ENCODE measurements at places on chromosomes 5 and 9.

DNA sequence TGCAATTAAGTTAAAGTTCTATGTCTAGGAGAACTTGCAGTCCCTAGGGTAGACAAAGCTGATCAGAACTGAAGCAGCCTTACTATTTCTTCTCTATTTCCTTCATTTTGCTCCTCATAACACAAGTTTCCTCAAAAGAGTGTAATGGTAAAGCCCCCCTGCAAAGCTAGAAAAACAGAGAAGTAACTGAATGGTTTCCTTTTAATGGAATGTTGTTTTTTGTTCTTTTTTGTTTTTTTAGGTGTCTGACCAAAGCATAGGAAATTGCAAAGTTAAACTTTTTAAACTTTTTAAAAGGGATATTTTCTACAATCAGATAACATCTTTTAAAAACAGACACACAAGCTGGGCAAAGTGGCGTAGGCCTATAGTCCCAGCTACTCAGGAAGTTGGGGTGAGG, 145.7 kb downstream of the TLE1 start:
- DNase-seq: peak; percentile 10

- DNase-seq: peak; percentile 82
Observed at GRCh38 chr5:181188700-181189362, 16.2 kb downstream of the TRIM7 start.

DNA sequence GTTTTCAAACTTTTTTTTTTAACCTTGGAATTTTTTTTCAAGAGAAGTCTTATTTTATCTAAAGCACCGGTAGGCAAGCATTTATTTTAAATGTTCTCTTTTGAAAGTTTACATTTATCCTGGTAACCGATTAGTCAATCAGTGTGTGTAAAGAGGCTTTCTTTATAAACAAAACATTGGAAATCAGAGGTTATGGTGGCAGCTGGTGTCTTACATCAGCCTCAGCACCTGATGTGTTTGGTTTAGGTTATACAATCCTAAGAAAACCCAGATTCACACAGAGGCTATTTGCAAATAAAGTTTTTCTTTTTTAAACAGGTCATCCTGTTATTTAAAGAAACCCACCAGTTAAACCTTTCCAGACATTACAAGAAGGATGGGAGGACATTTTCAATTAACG, 173.3 kb upstream of the GDNF start:
- no peak for DNase-seq

DNA sequence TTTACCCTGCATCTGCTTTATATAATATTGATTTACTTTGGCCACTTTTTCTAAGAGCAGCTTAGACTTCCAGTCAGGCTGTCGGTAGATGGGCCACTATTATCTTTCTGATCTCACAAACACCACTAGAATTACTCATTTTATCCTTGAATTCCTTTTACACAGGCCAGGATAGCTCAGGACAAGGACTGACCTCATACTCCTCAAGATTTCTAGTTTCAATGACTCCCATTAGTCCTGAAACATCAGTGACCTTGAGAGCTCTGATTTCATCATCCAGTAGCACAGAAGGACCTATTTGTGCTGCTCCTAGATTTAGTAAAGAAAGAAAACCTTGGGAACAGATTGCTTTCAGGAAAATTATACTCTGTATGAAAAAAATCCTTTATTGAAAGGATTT, 727.9 kb upstream of the PTPRD start:
- DNase-seq: no peak

DNA sequence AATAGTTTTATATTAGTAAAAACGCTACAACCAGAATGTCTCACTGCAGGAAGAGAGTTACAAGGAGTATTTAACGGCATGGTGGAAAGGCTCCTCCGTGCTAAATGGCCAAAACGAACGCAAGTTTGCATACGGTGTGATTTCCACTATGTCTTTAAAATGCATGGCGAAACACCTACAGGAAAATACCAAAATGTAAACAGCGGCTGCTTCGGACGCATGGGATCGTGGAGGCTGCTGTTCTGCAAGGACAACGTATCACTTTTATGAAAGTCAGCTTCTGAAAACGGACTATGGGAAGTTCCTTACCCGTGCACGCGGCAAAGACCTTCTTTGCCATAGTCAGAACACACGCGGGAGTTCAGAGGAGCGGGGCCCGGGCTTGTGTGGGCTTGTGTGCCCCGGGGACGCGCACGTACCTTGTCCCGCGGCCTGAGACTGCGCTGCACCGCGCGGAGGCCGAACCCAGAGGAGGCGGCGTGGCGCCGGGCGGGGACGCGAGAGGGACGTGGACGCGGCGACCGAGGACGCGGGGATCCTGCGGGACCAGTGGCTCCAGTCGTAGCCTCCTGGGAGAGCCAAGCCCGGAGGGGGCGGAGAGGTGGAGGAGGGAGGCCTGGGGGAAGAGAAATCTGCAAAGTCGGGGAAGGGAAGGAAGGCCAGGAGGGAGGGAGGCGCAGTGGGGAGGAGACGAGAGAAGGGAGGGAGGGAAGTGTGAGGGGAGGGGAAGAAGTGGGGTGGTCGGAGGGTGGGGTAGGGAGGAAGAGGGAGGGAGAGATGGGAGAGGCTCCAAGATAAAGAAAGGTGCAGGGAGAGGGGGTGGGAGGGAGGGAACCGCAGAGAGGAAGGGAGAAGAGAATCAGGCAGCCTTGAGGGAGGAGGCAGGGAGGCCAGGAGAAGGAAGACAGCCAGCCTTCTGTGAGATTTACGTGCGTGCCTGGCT, at the start of gene CMBL:
TSS of gene CMBL (minus strand) at position 697 of the 943 bp plus-strand sequence. CDS start 17,140 bp downstream, outside the sequence.
- peak; percentile 51 for DNase-seq

GRCh38 chr5:39115644-39116343, 41.6 kb upstream of the RICTOR start:
- DNase-seq: no peak

GRCh38 chr9:137892424-137893191, 15.0 kb downstream of the CACNA1B start:
- no peak for DNase-seq

DNA sequence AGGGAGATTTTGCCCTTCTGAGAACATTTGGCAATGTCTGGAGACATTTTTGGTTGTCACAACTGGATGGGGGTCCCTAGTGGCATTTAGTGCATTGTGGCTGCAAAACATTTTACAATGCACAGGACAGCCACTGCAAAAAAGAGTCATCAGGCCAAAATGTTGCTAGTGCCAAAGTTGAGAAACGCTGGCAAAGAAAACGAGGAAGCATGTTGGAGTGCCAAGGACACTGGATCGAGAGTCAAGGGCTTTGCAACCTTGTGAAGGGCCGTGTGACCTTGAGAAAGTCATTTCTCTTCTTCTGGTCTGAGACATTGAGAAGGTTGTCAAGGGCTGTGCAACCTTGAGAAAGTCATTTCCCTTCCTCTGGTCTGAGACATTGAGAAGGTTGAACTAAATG, 45.7 kb upstream of the FRRS1L start:
- DNase-seq: no peak

DNA sequence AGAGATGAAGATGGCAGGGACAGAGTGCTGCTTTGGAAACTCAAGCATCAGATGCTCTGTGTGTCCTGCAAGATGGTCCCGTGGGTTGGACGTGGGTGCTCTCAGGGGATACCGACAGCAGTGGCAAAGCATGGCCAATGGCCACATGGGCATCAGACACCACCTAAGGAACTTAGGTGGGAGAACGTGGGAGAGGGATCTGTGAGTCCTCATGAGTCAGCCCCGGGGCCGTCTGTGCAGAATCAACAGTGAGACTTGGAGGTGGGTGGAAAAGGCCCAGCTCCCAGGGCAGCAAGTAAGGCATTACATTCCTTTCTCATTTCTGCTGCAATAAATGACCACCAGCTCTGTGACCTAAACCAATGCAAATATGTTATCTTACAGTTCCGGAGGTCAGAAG, 77.0 kb downstream of the RAD23B start:
- no peak for DNase-seq

GRCh38 chr9:89808756-89809181, 204.0 kb downstream of the GADD45G start:
- DNase-seq: no peak

DNA sequence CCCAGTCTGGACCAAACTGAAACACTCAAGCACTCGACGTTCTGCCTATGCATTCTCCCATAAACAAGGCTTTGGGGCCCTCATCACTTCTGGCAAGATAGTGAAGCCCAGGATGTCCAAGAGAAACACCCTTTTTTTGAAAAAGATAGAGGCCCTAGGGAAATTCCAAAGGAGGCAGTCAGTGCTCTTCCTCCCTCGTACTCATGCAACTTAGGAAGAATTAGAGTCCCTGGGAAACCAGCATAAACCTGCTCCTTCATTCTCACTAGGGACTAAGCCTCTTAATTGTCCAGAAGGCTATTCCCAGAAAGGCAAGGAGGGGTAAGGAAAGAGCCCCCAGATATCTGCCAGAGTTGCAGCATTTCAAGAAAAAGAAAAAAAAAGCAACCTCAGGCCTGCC, 7.8 kb upstream of the RUSC2 start:
- peak; percentile 52 for DNase-seq

DNA sequence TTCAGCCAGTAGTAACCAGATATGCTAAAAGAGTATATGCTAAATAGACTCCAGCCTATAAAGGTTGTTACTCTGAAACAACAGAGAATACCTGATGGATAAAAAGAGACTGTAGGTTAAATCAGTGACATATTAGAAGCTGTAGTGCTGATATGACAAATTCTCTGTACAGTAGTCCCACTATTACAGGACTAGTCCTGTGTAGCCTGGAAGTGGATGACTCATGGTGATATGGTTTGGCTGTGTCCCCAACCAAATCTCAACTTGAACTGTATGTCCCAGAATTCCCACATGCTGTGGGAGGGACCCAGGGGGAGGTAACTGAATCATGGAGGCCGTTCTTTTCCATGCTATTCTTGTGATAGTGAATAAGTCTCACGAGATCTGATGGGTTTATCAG, 276.2 kb upstream of the POU5F2 start:
- peak; percentile 37 for DNase-seq

DNA sequence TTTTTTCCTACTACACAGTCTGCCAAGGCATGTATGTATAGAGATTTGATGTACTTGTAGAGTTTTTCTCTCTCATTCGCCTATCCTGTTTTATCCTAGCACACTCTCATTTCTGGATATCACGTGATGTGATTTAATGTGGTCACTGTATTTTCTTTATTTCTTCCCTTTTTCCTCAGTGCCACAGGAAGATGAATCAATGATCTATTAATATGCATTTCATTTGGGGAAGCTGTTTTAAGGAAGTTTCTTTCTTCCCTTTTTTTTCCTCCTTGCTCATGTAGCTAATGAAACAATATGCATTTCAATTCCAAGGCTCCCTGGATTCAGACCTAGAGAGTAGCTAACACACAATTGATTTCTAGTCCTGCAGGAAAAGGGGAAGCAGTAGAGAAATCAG, 506.3 kb upstream of the WWC1 start:
- DNase-seq: no peak

DNA sequence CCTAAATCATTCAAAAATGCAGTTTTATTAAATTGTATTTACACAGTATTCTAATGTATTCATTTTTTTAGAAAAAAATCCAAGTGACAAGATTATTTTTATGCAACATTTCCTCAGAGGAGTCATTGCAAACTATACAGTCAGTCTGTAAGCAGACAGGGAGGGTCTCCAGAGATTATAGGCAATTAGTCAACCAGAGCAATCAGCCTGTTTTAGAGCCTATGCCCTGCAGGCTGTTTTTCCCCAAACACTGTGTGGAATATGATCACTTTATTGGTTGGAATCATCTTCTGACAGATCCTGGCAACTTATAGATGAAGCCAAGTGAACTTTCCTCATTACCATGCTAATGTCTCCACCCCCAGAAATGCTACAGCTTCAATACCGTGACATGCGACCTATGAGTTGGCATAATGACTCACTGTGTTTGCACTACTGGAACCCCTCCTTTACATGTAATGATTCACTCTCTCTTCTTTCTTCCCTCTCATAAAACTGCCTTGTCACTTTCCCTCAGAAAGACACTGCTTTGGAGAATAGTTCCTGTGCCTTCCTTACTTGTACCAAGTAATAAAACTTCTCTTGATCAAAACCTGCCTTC, 577.7 kb upstream of the FTMT start:
- DNase-seq: peak; percentile 67

GRCh38 chr5:76585783-76586217, 37.4 kb downstream of the F2RL2 start:
- no peak for DNase-seq

GRCh38 chr9:134575103-134575900, 66.3 kb upstream of the COL5A1 start:
- no peak for DNase-seq

GRCh38 chr5:41517909-41518308, 7.5 kb upstream of the PLCXD3 start:
- DNase-seq: peak; percentile 34

- DNase-seq: no peak
Observed at GRCh38 chr9:8349901-8350300, 550.3 kb upstream of the DMAC1 start.

GRCh38 chr9:13779106-13779505, 499.6 kb upstream of the MPDZ start:
- no peak for DNase-seq

GRCh38 chr9:75233011-75233410, 144.7 kb downstream of the OSTF1 start:
- peak; percentile 3 for DNase-seq

- peak; percentile 53 for DNase-seq
Observed at GRCh38 chr9:90988318-90988717, 186.7 kb downstream of the SYK start.

DNA sequence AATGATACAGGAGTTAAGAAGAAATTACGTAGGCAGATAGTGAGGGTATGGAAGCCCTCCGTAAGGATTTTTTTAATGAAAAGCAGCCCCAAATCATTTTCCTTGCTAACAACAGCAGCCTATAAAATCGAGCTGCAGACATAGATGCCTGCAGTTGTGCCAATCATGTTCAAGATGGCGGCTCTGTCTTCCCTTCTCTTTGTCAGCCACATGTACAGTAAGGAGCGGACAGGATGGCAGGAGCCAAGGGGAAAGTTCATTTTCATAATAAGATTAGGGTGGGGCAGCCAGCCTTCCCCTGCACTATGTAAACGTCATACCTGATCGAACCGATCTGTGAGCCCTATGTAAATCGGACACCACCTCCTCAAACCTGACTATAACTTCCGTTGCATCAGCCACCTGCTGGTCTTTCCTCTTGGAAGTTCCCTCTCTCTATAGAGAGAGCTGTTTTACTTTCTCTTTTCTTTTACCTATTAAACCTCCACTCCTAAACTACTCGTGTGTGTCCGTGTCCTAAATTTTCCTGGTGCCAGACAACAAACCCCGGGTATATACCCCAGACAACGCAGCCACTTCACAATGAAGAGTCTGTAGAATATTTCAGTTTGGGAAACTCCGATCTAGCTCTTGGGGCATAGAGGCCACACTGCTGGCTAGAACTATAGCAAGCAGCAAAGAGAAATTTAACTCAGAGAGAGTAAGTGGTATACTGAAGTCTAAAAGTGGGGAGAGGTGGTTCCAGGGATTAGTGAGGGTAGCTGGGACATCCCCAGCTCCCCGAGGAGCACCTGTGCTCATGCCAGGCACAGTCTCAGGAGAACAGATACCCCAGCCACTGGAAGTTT, 20.8 kb upstream of the SLC24A2 start:
- DNase-seq: no peak

DNA sequence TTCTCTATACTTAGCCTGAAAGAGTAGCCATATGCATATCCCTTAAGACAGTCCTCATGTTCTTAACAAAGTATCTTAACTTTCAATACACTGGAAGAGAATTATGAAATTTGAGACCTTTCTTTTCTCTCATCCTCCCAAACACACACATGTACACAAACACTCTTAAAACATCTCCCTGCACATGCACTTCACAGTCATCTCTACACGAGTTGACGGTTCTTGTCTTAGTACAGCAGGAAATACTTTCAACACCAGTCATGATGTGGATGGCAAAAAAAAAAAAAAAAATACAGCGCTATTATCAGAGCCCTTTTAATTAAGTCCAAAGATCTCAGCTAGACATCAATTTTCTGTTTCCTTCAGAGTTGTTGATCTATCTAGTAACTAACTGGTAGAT, 43.6 kb upstream of the PCSK1 start:
- peak; percentile 74 for DNase-seq

GRCh38 chr5:164422400-164422799, 917.0 kb downstream of the MAT2B start:
- no peak for DNase-seq

Data from EH (cell line).